ENCODE measurements at places on chromosomes 6 and 20.
A peak's percentile ranks its signal among the peaks of the same experiment; 100 is the strongest.

GRCh38 chr20:14838663-14839628 is 501.5 kb upstream of the FLRT3 start:
- DNase-seq: peak; percentile 16

DNA sequence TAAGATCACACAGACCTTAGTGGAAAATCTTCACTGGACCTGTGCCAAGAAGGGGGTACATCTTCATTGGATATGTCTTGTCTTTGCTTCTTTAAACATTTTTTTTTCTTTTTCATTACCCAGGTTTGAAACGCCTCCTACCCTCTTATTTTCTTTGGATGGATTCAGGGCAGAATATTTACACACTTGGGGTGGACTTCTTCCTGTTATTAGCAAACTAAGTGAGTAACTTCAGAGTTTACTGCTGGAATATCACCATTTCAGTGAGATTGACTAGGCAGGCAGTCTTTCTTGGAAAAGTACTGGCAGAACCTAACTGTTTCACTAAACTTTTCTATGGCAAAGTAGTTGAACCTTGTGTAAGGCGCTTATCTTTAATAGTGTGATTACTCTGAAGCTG is 47.0 kb downstream of the ENPP1 start:
- no peak for DNase-seq

GRCh38 chr6:24982231-24982630 is 46.5 kb upstream of the RIPOR2 start:
- no peak for DNase-seq

DNA sequence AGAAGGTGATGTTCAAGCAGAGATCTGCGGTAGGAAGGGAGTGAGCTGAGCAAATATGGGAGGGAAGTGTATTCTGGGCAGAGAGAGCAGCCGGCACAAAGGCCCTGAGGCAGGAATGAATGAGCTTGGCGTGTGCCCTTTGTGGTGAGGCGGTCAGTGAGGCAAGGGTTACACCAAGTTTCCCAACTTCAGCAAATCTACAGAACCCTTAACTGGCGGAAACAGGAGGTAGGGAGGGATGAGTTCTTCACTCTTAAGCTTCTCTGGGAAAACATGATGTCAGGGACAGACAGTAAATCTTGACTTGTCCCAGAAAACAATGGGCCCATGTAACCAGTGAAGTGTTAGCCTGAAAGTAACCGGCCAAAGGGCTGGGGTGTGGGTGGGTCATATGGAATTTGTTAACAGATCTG is 97.1 kb upstream of the PTPN1 start:
- DNase-seq: no peak

All from COR-L47 (cell line).